Tibial artery (tissue), 4 donors: ENCODE measurements at places on chromosomes 2 and 18.

DNA sequence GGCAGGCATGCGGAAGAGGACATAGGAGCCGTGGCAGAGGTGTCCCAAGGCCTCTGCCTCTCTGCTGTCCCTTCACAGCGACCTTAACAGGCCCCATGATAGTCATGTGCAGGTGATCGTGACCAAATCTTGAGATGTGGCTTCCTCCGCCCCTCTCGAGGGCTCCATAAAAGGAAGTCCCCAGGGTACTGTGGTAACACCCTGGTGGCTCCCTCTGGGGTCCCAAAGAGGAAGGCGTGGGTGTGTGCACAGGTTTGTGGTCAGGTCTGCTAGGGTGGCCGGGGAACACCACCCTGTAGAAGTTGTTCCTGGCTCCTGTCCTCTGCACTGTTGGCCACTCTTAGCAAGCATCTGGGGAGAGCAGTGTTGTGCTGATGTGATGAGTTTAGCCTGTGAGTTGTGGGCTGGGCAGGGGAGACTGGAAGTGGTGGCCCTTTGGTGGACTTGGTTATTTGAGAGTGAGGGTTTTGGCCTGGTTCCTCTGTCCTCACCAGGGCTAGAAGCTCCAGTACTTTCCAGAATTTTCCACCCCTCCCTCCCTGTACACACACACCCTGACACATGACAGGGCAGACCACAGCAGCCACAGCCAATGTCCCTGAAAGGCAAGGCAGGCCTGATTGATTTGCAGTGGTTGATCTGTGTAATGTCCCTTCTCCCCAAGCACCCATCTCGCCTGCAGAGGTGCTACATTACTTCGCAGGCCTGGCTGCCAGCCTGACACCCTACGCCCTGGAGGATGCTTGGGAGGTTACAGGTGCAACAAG, 68.9 kb upstream of the BOD1L2 start:
- no peaks in the 10 kb centered on the region for H3K4me1 ChIP-seq
- H3K27me3 ChIP-seq = peaks cover 26% of the 10 kb centered on the region
- no peaks in the 10 kb centered on the region for H3K36me3 ChIP-seq
- H3K27ac ChIP-seq = no peak overlapping the region
- no peak overlapping the region for H3K4me3 ChIP-seq
- no peak for DNase-seq

GRCh38 chr18:60050821-60051220, 151.0 kb downstream of the PMAIP1 start:
- H3K36me3 ChIP-seq = no peaks in the 10 kb centered on the region
- H3K4me3 ChIP-seq = no peak overlapping the region
- no peak overlapping the region for H3K27ac ChIP-seq
- H3K4me1 ChIP-seq = no peaks in the 10 kb centered on the region
- DNase-seq = no peak

DNA sequence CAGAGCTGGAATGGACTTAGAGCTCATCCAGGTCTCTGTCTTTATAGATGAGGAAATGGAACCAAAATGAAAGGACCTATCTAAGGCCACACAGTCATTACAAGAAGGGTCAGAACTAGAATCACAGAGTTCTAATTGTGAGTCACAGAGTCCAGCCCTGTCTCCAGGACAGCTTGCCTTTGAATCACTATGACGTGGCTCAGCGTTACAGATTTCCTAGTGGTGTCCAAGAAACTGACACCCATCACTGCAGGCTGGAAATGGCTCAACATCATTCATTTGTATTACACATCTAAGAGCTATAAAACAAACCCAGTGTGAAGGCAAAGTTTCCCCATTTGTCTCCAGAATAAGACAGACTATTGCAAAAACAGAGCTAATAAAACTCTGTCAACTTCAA, 164.3 kb upstream of the SIX2 start:
- no peaks in the 10 kb centered on the region for H3K36me3 ChIP-seq
- H3K27ac ChIP-seq = no peak overlapping the region
- no peaks in the 10 kb centered on the region for H3K27me3 ChIP-seq
- no peak overlapping the region for H3K4me3 ChIP-seq
- peaks cover 12% of the 10 kb centered on the region for H3K4me1 ChIP-seq

DNA sequence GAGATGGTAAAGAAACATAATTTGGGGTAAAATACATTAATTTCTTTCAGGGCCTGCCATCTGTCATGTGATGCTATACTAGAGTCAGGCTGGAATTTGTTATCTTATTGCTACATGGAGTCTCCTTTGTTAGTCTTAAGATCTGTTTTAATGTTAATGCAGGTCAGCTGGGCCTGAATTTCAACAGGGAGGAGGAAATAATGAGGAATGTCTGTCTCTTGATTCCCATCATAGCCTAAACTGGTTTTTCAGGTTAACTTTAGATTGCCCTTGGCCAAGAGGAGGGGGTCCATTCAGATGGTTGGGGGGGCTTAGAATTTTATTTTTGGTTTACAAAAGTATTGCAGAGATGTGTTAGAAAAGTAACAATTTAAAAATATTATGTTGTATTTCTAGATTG, 19.0 kb upstream of the FEZ2 start:
- H3K4me3 ChIP-seq = no peak overlapping the region
- no peak overlapping the region for H3K27ac ChIP-seq
- H3K4me1 ChIP-seq = peaks cover 5% of the 10 kb centered on the region
- H3K36me3 ChIP-seq = no peaks in the 10 kb centered on the region

GRCh38 chr2:28274911-28275685, 117.6 kb upstream of the FOSL2 start:
- peak; percentile 65 for DNase-seq
- H3K4me3 ChIP-seq = no peak overlapping the region
- H3K36me3 ChIP-seq = no peaks in the 10 kb centered on the region
- no peak overlapping the region for H3K27ac ChIP-seq

GRCh38 chr2:186716899-186717298, 23.0 kb downstream of the FAM171B start:
- no peaks in the 10 kb centered on the region for H3K27me3 ChIP-seq
- no peak for DNase-seq
- H3K4me3 ChIP-seq = no peak overlapping the region
- H3K27ac ChIP-seq = no peak overlapping the region
- no peaks in the 10 kb centered on the region for H3K36me3 ChIP-seq
- H3K4me1 ChIP-seq = no peaks in the 10 kb centered on the region

GRCh38 chr2:233329489-233330135, 22.0 kb downstream of the SAG start:
- DNase-seq = no peak
- no peak overlapping the region for H3K27ac ChIP-seq
- no peaks in the 10 kb centered on the region for H3K27me3 ChIP-seq
- H3K4me1 ChIP-seq = no peaks in the 10 kb centered on the region

- H3K36me3 ChIP-seq = no peaks in the 10 kb centered on the region
- no peaks in the 10 kb centered on the region for H3K27me3 ChIP-seq
- no peak for DNase-seq
Measured at GRCh38 chr2:136135921-136136906, 18.3 kb upstream of the CXCR4 start.

DNA sequence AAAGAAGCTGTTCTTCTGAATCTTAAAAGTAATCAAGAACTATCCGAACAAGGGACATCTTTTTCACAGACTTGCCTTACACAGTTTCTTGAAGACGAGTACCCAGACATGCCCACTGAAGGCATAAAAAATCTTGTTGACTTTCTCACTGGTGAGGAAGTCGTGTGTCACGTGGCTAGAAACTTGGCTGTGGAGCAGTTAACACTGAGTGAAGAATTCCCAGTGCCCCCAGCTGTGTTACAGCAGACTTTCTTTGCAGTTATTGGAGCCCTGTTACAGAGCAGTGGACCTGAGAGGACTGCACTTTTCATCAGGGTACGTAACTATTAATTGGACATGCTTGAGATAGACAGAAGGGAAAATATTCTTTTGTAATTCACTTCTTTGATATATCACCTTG, 2.4 kb downstream of the MRPL44 start:
- H3K27ac ChIP-seq = no peak overlapping the region
- no peak for DNase-seq
- H3K4me3 ChIP-seq = no peak overlapping the region
- H3K27me3 ChIP-seq = no peaks in the 10 kb centered on the region
- H3K36me3 ChIP-seq = peaks cover 12% of the 10 kb centered on the region

GRCh38 chr2:119181791-119182445, 23.4 kb upstream of the C1QL2 start:
- no peaks in the 10 kb centered on the region for H3K36me3 ChIP-seq
- H3K27ac ChIP-seq = no peak overlapping the region
- DNase-seq = no peak
- peaks cover 9% of the 10 kb centered on the region for H3K4me1 ChIP-seq
- H3K27me3 ChIP-seq = no peaks in the 10 kb centered on the region
- no peak overlapping the region for H3K4me3 ChIP-seq
